ENCODE measurements at places on chromosomes 3 and 15.

DNA sequence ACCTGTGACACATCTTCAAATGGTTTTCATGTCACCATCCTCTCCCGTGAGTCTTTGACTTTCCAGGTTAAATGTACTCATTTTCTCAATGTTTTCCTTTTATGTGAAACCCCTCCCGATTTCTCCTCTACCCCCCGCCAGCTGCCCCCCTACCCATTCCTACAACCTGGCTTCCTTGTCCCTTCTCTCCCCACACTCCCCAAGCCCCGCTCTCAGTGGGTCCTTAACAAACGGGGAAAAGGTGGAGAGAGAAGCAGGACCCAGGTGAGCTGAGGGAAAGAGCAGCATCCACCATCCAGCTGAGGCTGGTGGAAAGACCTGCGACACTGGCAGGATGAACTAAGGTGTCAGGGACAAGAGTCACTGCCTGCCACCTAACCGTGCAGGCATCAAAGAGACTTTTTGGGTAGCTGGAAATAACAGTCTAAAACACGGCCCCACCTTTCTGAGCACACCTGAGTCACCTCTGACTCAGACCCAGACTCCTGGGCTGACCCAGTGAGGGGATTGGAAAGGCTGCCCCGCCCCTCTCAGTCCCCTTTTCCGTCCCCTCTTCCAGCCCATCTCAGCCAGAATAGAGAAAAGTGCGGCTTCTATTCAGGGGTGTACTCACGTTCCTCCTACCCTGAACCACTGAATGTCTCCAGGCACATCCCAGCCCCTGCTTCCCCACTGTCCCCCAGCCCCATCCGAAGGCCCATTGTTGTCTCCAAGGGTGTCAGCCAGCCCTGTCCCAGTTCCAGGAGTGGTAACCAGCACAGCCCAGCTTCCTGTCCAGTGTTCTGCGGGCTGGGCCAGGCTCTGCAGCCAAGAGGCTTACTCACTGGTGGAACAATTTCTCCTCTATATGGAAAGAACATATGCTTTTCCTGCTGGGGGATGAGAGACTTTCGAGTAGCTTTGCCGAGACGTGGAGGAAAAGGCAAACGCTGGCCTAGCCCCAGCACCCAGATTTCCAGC lies 20.4 kb downstream of the ISG20 start:
- no peak for DNase-seq

GRCh38 chr15:77521206-77521605 lies 100.5 kb downstream of the HMG20A start:
- no peak for DNase-seq

DNA sequence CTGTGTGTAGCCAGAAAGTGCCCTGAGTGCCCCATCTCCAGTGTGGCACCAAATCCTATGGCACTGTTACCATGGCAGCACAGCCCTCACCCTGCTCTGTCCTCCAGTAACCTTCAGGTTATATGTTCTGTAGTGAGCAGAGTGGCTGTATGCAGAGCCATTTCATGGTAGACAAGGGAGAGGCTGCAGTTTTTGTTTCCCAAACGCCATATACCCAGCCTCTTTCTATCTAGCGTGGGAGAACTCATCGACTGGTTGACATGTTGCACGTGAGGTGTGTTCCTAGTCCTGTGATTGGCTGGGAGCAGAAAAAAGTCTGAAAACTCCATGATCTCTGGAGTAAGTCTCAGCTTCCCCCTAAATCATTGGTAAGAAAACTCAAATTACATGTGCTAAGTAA lies 2.0 kb downstream of the SIDT1 start:
- no peak for DNase-seq

DNA sequence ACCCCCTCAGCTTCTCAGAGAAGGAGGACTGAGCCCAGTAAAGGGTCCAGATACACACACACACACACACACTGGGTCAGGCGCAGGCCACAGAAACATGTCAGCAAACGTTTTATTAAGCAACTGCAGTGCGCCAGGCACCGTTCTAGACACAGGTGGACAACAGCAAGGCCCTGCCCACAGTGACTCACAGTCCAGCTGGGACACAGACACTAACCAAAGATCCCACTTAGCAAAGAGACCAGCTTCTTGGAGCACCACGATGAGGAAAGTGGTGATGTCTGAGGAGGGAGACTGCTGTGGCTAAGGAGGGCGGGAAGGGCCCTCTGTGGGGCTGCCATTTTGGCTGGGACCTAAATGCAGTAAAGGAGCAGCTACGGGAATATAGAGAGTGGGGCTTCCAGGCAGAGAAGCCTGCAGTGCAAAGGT lies 2.8 kb upstream of the VILL start:
- DNase-seq = no peak

DNA sequence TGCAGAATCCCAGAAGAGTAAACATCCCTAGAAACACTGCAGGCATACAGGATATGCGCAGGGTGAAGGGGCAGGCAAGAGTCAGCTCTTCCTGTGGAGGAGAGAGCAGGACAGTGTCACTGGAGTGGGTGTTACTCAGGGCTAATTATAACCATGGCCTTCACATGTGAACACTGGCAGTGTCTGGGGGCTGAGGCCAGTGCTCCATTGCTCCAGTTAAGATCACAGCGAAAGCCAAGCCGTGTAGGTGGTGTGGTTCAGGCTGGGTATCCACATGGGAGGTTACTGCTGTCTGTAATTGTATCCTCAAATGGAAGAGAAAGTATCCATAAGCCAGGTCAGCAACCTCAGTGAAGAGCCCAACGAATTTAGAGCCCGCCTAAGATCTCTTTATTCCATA lies 84.6 kb downstream of the MESD start:
- no peak for DNase-seq

GRCh38 chr3:105791919-105792786 lies 76.7 kb downstream of the CBLB start:
- no peak for DNase-seq

GRCh38 chr15:39669661-39670060 lies 88.8 kb downstream of the THBS1 start:
- no peak for DNase-seq

DNA sequence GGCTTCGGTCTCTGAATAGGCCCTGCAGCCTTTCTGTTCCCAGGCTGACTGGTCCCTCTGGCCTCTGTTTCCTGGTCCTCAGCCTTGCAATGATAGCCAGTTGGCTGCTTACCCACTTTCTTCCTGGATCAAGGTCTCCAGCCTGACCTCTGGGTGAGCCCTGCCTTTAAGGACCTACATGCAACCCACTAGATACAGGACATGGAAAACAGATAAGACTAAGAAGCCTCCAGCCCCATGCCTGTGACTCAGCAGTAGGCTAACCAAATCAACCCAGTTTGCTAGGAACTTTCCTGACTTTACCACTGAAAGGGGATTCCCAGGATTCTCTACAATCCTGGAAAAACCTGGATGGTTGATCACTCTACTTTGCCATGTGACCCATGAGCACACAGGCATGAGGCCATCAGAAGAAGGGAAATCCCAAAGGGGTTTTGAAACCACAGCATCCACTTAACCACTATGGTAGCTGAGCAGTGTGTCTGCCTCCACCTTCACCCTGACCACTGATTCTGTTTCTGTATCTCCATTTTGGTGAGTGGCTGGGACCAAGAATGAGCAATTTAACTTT lies 188.1 kb downstream of the CHST2 start:
- no peak for DNase-seq

- DNase-seq = no peak
Measured at GRCh38 chr15:91885714-91886270, 32.3 kb downstream of the SLCO3A1 start.

- DNase-seq = peak; percentile 8
Measured at GRCh38 chr3:72848703-72849081, 447 bp upstream of the SHQ1 start.

GRCh38 chr3:18201315-18201714 lies 223.8 kb downstream of the SATB1 start:
- no peak for DNase-seq

- no peak for DNase-seq
Measured at GRCh38 chr15:64464276-64465005, 4.1 kb downstream of the ZNF609 start.

DNA sequence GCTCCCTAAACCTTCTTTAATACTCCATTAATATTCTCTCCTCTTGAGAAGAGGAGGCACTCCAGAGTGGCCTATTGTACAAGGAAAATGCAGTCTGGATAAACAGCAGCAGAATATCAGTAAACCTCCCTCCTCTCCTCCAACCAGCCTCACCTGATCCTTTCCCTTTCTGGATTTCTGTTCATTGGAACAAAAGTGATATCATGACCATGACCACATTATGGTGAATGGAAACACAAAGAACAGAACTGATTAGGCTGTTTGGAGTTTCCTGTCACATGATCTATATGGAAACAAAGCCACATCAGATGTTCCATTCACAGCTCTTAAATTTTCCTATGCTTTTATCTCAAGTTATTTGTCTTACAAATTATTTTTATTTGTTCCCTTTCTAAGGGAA lies 14.6 kb downstream of the C2CD4B start:
- no peak for DNase-seq

GRCh38 chr3:195542316-195542697 lies 818 bp downstream of the PPP1R2 start:
- DNase-seq = no peak
